A549 treated with RU486 at 1 μM for 4 hours (cell line): ENCODE measurements at places on chromosomes 4 and X. TPM values are rescaled to one million over a fixed set of nuclear protein-coding genes. Genes with fewer than 3 reads are reported as not detected.

Gene ADH1A
- not detected in 5 replicates for total RNA-seq

Gene ENPP6
- total RNA-seq: not detected in 5 replicates

Gene P2RY4
- 0.06 TPM in 1 of 5 replicates, not detected in the others for total RNA-seq

Gene PASD1
- not detected in 5 replicates for total RNA-seq
